Activated CD4-positive, alpha-beta T cell treated with anti-CD3 and anti-CD28 coated beads, Interleukin-2, amount 50 U/mL, for 1 hour (primary cell): ENCODE measurements at places on chromosomes 11 and 22.

DNA sequence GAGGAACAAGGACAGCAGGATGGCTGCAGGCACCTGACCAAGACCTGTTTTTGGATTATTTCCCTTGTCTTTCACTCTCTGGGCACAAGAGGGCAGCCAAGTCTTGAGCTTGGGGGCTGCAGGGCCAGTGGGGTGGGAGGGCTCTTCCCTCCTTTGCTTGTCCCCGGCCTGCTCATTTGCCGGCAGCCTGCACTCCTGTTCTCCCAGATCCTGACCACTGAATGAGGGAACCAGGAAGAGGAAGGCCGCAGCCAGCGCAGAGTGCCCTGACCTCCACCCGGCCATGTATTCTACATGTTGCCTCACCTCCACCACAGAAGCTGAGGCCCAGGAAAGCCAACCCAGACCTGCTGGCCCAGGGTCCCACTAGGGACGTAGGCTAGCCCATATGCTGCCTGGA is 15.5 kb upstream of the NNMT start:
- peak; percentile 13 for DNase-seq

GRCh38 chr11:118084247-118084646 is 2.5 kb downstream of the SMIM35 start:
- no peak for DNase-seq

DNA sequence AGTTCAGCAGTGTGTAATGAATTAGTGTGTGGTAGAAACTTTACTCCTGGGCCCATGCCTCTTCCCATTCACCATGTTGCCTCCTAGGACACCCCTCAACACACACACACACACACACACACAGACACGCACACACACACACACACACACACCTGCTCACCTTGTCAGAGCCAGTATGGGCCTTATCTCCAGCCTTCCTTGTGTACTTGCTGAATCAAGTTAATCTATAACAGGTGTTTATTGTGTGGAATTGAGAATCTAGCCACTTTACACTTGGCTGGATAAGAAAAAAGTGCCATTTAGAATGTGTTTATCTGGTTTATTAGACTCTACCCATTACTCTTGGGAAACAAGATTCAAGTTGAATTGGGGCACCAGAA is 14.5 kb upstream of the ZDHHC13 start:
- no peak for DNase-seq

- DNase-seq, result no peak
Observed at GRCh38 chr22:42396621-42397331, 35.4 kb downstream of the NFAM1 start.

GRCh38 chr11:22521226-22521625 is 104.4 kb downstream of the FANCF start:
- no peak for DNase-seq

GRCh38 chr11:93655047-93655446 is 6.4 kb upstream of the CEP295 start:
- no peak for DNase-seq

- DNase-seq, result no peak
Observed at GRCh38 chr11:43434893-43435292, 76.2 kb downstream of the TTC17 start.

DNA sequence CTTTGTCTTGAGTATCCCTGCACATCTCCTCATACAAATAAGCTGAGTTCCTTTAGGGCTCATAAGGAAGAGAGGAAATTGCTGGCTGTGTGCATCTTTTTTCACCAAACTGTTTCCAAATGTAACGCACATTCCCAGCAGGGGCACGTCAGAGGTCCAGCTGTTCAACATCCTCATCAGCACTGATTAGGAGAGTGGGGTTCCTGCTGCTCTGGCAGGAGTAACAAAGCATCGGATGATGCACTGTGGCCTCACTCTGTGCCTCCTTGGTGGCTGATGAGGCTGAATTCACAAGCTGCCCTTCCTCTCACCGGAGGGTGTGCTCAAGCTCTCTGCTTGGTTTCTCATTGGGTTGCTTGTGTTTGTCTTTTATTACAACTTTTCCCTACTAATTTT is 35.5 kb upstream of the SLC25A1 start:
- DNase-seq, result no peak

DNA sequence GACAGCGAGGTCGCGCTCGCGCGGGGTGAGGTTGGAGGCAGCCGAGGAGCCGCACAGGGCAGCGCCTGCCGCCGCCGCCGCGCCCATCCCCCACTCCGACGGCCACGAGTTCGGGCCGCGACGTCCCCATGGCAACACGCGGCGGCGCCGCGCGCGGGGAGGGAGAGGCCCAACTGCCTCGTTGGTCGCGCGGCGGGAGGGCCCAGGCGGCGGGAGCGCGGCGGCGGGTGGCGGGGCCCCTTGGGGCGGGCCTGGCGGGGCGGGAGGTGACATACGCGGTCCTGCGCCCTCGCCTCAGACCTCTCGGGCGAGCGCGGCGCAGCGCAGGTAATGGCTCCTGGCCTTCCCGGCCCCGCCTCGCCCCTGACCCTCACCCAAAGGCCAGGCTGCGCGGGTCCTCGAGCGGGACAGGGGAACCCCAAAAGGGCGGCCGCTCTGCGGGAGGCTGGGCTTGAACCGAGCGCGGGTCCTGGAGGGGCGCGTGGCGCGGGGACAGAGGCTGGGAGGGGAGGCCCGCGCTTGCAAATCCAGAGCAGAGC is at the start of gene DEUP1:
DEUP1 (plus strand) TSS at position 297 of the 539 bp plus-strand sequence. CDS start 1,518 bp downstream, outside the sequence.
- no peak for DNase-seq

- DNase-seq, result no peak
Observed at GRCh38 chr11:117313828-117314768, 2.0 kb downstream of the BACE1 start.

GRCh38 chr22:44878483-44879300 is 126.3 kb downstream of the ARHGAP8 start:
- no peak for DNase-seq

DNA sequence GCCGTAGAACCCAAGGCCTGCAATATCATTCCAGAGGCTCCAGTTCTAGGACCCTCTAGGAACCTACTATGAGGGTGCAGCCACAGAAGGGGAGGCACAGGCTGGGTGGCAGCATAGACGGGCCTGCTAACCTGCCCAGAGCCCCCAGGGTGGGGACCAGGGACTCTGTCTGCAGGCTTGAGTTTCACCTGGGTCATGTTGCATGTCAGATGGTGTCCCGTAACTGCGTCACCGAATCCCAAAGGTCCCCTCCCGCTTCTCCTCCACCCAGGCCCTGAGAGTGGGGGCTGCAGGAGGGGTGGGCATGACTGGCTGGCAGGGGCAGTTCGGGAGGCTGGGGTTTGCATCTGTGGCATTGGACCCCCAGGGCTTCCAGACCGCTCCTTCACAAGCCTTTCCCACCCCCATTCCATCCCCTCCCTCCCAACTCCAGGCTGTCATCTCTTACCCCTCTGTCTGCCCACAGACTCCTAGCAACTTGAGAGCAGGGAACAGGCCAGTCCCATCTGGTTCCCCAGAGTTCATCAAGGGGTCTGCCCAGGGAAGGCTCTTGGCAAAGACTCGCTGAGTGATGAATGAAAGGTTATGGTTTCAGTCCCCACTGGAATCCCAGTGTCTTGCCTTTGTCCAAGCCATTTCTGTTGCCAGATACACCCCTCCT is 16.3 kb downstream of the MYO7A start:
- DNase-seq, result no peak

- no peak for DNase-seq
Observed at GRCh38 chr22:36470994-36471331, 10.5 kb downstream of the TXN2 start.

DNA sequence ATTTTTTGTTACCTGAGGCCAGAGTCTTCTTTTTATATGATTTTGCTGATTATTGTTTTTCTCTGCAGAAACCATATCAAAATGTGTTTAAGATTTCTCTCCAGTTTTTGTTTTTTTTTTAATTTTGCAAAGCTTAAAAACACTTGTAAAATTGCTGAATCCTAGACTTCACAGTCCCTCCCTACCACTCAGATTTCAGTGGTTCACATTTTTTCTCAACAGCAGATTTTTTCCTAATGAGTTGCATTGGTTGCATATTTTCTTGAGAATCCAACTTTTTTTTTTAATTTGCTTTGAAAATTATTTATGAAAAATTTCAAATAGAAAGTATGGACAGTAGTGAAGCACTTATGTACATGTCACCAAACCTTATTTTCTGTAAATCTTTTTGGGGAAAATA is 5.8 kb downstream of the ARL14EP start:
- DNase-seq, result no peak

DNA sequence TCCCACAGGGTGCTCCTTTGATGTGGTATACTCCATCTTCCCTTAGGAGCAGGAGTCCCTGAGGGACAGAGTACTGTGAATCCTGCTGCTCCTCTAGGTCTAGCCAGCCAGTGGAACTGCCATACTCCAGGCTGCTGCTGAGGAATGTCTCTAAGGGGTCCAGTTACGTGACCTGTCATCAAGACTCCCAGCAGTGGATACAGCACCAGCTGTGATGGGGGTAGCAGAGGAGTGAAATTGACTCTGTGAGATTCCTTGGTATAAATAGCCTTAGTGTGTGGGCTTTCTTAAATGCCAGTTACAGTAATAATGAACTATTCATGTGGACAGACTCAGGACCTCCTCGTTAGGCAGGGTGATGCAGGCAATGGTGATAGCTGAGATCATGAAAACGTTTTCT is 140.4 kb upstream of the LUZP2 start:
- no peak for DNase-seq

- no peak for DNase-seq
Observed at GRCh38 chr11:80086496-80087055, 645.7 kb upstream of the TENM4 start.

GRCh38 chr11:10558288-10558687 is 10.2 kb downstream of the LYVE1 start:
- DNase-seq, result no peak
